ENCODE measurements at places on chromosomes 11 and 22.
A peak's percentile ranks its signal among the peaks of the same experiment; 100 is the strongest.

DNA sequence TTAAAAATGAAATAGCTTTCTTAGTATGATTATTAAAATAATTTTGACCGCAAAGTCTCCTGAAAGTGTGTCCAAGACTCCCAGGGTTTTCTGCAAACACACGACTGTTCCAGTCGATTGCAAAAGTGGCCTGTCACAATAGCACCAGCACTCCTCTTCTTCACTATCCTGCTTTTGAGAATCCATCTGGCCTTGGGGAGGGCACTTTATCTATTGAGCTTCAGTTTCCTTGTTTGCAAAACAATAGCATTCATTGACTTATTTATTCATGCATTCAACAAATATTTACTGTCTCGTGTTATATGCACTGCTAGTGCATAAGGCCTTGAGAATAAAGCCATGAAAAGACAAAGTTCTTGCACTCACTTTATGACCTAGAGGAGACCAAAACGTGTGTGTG, 96.2 kb upstream of the NTM start:
- no peak for DNase-seq

GRCh38 chr11:61897387-61898246, 6.3 kb upstream of the FADS3 start:
- DNase-seq: peak; percentile 67

GRCh38 chr11:79438631-79439409, 2.0 kb downstream of the TENM4 start:
- no peak for DNase-seq

DNA sequence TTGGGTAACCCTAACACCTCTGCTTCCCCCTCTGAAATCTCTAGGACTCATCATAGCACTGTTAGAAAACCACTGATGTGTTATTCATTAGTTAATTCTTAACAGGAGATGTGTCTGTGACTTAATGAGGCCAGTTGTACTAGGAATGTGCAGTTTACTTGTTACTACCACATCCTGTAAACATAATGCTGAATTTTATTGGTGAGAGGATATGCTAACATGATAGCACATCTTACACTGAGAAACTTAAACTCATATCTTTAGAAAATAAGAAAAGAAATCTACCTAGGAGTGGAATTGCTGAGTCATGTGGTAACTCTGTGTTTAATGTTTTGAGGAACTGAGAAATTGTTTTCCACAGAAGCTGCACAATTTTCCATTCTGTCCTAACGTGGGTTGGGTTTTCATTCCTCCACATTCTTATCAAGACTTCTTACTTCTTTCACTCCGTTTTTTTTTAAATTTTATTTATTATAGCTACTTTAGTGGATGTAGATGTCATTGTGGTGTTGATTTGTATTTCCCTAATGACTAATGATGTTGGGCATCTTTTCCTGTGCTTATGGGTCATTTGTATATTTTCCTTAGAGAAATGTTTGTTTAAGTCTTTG, 33.7 kb downstream of the RNF121 start:
- no peak for DNase-seq
